ENCODE measurements at places on chromosomes 2 and 18.

- no peak for DNase-seq
Observed at GRCh38 chr18:9993521-9994025, 79.8 kb downstream of the VAPA start.

DNA sequence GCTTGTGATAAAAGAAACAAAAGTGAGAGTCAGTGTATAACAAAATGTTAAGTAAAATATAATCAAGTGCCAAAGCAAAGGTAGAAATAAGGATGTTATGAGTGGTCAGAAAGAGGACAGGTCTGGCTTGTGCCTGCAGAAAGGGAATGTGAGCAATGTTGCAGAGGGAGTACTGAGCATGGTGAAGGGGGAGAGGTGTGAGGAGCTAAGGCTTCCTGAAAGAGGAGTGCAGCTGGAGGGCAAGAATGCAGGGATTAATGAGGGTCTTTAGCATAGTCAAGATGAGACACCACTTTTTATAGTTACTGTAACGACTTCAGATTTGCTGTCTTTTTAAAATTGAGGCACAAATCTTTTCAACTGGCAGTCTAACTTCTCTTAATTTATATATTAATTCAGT lies 22.0 kb upstream of the FIGN start:
- no peak for DNase-seq

GRCh38 chr2:78979380-78980151 lies 45.9 kb upstream of the REG3G start:
- peak; percentile 86 for DNase-seq

- no peak for DNase-seq
Observed at GRCh38 chr18:22367303-22367702, 50.4 kb downstream of the CTAGE1 start.

- DNase-seq = no peak
Observed at GRCh38 chr2:234880551-234881211, 71.1 kb upstream of the SH3BP4 start.

GRCh38 chr2:154688373-154688772 lies 10.1 kb upstream of the KCNJ3 start:
- no peak for DNase-seq

- no peak for DNase-seq
Observed at GRCh38 chr2:70517804-70518203, 35.8 kb downstream of the TGFA start.

Data from NCI-H82 (cell line).